ENCODE measurements at places on chromosomes 3 and 15.

- no peak for DNase-seq
Measured at GRCh38 chr3:118533676-118534075, 501.0 kb downstream of the IGSF11 start.

- DNase-seq = no peak
Measured at GRCh38 chr3:107441617-107442016, 64.4 kb downstream of the CCDC54 start.

DNA sequence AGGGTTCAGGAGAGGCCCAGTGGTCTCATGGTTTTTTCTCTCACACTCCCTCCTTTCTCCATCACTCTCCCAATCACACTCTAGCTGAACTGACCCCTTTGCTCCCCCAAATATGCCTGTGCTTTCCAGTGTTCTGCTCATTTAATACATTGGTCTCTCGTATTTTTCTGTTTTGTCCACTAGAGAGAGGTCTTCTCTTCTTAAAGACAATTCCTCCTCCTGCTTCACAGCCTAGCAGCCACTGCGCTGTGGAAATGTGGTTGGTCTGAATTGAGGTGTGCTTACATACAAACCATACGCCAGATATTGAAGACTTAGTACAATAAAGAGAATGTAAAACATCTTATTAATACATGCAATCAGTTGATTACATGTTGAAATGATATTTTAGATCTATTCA is 60.6 kb upstream of the XCR1 start:
- no peak for DNase-seq

DNA sequence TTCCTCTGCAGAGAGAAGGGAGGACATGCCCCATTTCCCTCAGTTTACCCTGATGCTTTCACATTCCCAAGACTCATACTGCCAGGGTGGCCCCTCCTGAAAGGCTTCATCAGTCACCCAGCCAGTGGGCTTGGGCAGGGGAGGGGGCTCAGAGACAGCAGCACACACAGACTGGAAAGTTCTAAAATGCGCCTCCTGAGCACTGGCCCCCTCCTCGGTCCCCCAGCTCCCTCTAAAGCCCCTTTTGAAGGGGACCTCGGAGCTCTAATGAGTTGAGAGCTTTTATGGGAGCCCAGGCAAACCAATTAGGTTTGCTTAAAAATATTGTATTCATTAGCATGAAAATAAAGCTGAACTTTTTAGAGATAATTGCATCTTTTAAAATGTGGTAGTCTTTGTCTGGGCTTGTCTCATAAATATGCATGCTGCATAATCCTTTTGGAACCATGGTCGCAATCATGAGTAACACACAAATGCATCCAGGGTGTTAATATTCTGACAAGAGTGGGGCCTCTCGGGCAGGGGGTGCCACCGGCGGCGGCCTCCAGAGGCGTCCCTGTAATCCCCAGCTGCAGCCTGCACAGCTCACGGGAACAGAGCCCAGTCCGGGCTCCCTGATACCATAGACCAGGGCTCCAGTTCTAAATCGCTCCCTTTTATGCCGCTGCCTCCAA is 78.5 kb downstream of the RPLP1 start:
- DNase-seq = no peak

DNA sequence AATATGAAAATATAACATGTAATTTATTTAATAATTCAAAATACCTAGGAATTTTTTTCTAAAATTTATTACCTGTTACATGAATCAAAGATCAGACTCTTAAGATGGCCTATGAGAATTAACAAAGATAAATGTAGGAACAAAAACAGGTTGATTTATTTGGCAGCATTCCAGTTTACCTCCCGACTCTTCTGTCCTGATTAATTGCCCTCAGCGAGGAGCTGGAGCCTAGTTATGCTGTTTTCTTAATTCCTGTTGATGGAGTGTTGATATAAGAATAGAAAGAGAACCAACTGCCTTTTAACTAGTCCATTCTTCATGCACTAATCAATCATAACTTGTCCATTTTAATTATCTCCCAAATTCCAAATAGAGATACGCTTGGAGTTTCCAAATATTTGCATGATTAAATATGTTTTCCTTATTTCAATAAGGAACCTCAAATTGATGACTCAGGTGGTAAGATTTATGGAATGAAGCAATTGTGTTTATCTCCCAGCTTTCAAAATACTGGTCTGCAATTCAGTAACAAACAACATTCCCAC is 10.6 kb upstream of the CPB1 start:
- no peak for DNase-seq

GRCh38 chr3:38541806-38542205 is 45.7 kb downstream of the EXOG start:
- no peak for DNase-seq

GRCh38 chr3:177438596-177439220 is 241.4 kb upstream of the TBL1XR1 start:
- DNase-seq = no peak

- no peak for DNase-seq
Measured at GRCh38 chr3:97821287-97821773, 481 bp upstream of the CRYBG3 start.

DNA sequence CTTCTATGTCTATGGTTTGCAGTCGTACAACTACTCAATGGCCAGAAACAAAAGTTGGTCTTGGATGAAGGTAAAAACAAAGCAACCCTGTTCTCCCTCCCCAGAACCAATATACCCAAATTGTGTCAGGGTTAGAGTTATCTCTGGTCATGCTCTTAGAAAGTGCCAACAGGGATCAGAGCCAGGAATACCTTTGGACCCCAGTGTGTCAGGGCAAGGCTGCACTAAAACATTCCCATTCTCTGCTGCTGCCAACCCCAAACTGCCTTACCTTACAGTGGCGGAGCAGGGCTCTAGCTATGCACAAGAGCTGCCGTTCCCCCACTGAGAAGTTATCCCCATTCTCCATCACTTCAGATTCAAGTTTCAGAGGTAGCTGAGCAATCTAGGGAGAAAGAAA is 42.4 kb upstream of the PARL start:
- DNase-seq = no peak

GRCh38 chr15:33016405-33017024 is 178.0 kb downstream of the FMN1 start:
- no peak for DNase-seq

- DNase-seq = no peak
Measured at GRCh38 chr15:52121896-52122295, 9.3 kb upstream of the BCL2L10 start.

GRCh38 chr3:135982404-135982761 is 16.9 kb downstream of the PPP2R3A start:
- DNase-seq = no peak

GRCh38 chr3:47482366-47482765 is 6.6 kb upstream of the SCAP start:
- no peak for DNase-seq

DNA sequence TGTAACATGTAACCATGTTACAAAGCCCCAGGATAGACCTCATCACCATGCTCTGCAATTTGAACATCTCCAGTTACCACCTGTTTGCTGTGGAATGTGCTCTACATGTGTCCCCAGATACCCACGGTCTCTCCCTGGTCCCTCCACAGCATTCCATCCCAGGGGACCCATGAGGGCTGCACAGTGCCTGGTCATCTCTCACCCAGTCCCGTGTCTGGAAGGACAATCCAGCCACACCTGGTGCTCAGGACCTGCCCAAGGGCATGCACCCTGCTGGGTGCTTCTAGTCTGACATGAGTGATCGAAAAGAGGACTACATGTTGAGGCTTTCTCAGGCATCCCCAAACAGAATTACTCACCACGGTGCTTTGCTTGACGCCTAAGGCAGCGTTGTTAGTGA is 119.6 kb upstream of the ATP10A start:
- DNase-seq = no peak

- no peak for DNase-seq
Measured at GRCh38 chr15:79035814-79036213, 54.8 kb downstream of the RASGRF1 start.

DNA sequence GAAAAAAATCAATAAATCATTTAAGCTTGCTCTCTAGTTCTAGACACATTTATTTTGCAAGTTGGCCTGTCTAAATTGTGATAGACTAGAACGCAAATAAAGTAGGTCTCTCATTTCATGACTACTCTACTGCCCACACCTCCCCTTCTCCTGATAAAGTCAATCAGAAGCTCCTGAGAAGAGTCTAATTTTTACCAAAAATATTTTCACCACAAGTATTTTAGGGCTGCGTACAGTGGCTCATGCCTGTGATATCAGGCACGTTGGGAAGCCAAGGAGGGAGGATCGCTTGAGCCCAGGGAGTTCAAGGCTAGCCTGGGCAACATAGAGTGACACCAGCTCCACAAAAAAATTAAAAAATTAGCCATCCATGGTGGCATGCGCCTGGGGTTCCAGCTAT is 136.5 kb downstream of the TBC1D5 start:
- DNase-seq = no peak

- no peak for DNase-seq
Measured at GRCh38 chr3:101709126-101709525, 15.3 kb upstream of the CEP97 start.

DNA sequence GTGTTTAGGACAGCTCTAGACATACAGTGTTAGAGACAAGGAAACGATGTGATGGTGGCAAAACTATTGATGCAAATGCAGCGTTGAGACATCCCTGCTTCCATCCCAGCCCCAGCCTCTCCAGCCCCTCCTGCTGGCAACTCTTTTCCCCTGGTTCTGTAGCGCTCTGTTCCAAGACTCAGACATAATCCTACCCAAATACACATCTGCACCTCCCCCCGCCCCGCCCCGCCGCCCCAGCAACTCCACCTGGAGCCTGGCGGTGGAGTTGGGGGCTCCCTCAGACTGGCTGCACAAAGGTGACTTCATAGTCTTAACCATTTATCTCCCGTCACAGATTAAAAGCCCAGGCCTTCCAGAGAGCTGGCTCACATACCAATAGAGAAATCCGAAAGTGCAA is 7.2 kb upstream of the SEC22A start:
- DNase-seq = no peak

GRCh38 chr3:29677421-29677820 is 396.6 kb downstream of the RBMS3 start:
- DNase-seq = no peak

DNA sequence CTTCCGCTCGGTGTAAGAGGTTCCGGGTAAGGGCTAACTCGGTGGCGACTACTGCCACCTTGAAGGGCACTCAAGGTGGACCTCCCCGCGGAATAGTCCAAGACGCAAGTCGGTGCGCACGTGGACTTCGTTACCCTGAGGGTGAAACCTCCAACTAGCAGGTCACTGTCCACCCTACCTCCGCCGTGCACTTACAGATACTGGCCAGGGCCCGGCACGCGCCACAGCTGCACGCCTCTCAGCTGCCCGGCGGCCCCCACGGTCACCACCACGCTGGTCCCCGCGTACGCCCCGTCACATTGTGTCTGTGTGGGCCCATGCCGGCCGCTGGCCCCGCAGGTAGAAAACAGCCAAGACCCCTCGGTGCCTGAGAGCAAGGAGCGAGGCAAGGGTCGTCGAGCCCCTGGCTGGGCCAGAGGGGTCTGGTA is 1.1 kb downstream of the LTK start:
- no peak for DNase-seq

GRCh38 chr3:8678751-8679150 is 34.2 kb upstream of the SSUH2 start:
- DNase-seq = no peak

DNA sequence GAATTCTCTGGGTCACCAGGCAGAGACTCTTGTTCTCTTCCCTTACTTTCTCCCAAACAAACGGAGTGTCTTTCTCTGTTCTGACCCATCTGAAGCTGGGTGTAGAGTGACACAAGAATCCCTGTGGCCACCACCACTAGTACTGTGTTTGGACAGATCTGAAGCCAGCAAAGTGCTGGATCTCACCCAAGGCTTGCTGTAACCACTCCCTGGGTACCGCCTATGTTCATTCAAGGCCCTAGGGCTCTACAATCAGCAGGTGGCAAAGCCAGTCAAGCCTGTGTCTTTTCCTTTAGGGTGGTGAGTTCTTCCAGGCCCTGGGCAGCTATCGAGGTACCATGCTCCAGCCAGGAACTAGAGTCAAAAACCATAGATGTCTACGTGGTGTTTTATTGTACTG is 149.2 kb upstream of the CTNNB1 start:
- no peak for DNase-seq

DNA sequence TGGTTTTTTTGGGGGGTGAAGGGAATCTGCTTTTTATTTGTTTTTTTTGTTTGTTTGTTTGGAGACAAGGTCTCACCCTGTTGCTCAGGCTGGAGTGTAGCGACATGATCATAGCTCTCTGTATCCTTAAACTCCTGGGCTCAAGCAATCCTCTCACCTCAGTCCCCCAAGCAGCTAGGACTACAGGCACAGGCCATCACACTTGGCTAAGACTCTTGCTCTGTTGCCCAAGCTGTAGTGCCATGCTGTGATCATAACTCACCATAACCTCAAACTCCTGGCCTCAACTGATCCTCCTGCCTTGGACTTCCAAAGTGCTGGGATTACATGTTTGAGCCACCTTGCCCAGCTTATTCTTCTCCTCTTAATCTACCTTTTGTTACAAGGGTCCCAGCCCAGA is 31.8 kb downstream of the GPR176 start:
- no peak for DNase-seq

- no peak for DNase-seq
Measured at GRCh38 chr3:18630295-18630694, 205.2 kb upstream of the SATB1 start.

DNA sequence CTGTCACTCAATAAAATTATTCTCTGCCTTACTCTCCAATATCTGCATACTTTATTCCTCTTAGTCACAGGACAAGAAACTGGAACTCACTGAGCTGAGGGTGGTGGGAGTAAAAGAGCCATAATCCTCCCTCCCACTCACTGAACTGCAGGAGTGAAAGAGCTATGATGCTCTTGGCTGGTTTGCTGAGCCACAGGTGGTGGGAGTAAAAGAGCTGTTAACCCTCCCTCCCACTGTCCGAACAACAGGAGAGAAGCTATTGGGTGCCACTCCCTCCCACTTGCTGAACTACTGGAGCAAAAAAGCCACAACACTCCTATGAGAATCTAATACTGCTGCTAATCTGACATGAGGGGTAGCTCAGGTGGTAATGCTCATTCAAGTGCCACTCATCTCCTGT is 391.0 kb downstream of the NSUN3 start:
- DNase-seq = no peak

GRCh38 chr3:175977968-175978752 is 1119.0 kb downstream of the NAALADL2 start:
- DNase-seq = no peak

GRCh38 chr15:99249270-99249841 is at the start of gene TTC23:
Gene TTC23 (minus strand): TSS chr15:99249581. CDS start chr15:99228712, 20,869 bp downstream.
- peak; percentile 84 for DNase-seq

- no peak for DNase-seq
Measured at GRCh38 chr15:51023499-51023898, 71.2 kb downstream of the TNFAIP8L3 start.

GRCh38 chr15:68643216-68643830 is 64.5 kb downstream of the CORO2B start:
- no peak for DNase-seq
